GM12892 (cell line): ENCODE measurements at places on chromosomes 4 and X.

DNA sequence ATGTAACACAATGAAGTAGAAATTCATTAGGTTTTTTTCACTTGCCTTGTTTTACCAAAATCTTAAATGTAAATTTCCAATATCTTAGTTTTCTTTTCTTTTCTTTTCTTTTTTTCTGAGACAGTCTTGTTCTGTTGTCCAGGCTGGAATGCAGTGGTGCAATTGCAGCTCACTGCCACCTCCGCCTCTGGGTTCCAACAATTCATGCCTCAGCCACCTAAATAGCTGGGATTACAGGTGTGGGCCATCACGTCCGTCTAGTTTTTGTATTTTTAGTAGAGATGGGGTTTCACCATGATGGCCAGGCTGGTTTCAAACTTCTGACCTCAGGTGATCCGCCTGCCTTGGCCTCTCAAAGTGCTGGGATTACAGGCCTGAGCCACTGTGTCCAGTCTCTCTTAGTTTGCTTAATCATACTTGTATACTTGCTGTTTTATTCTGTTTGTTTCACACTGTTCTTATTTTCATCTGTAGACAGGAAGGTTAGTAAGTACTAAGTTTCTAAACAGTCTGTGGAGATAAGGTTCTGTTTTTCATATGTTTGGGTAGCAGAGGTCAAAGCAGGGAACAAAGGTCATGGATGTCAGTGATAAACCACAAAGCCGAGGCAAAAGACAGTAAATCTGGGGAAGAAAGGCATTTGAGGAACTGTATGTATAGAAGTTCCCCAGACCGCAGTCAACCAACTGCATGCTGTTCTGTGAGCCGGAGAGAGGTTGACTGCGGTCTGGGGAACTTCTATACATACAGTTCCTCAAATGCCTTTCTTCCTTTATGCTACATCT is 129.1 kb downstream of the CBR4 start:
- DNase-seq, result no peak

DNA sequence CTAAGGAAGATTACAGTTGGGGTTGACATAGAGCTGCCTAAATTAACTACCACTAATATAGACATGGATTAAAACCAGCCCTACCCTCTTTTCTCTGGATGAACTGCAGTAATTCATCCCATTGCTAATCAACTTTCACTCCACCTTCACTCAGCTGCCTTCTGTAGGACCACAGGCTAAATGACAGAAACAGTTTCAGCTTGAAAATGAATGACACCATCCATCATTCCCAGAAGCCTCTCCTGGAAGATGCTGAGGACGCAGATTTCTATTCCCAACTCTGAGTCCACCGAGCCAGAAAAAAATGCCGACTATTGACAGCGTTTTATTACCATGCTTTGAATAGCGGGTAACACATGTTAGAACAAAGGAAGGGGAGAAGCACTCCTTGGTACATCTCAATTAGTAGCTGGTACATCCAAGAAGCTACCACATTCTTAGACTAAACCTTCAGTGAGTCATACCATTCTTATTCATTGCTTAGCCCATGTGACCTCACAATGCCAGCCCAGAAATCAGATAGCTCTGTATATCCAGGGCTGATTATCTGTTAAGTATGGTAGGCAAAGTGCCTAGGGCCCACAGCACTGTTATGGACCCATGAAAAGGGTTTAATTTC is 25.3 kb downstream of the DCX start:
- no peak for DNase-seq

DNA sequence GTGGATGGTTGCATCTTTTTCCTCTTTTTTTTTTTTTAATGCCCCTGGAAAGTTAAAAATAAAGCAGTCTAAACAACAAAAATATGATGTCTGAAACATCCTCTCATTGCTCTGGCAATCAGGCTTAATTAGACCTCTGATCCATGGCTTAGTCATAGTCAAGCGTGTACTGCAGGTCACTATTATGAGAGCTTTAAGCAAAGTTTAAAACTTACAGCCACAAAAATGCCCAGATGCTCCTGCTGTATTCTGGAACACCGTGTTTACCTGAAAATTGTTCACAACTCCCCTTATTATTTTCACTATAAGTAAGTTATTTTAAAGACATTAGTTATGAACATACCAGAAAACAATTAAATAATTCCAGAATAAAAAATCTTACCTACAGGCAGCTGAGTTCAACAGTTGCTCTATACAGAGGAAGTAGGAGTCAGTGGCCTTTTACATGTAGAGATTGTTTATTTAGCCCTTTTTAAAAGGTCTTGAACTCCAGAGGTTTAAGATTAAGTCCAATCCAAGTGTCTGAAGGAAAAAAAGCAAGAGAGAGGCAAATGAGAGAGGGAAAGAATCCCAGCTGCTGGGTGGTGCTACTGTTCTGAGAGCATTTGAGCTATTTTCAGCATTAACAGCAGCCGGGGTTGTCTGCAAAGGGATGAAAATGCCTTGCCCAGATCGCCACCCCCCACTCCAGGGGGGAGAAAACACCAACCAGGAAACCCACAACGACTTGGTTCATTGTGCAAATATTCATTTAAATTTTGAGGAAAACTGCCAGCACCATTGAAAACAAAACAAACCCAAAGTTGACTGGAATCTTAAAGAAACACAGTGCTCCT is 36.9 kb downstream of the SORBS2 start:
- DNase-seq, result no peak

DNA sequence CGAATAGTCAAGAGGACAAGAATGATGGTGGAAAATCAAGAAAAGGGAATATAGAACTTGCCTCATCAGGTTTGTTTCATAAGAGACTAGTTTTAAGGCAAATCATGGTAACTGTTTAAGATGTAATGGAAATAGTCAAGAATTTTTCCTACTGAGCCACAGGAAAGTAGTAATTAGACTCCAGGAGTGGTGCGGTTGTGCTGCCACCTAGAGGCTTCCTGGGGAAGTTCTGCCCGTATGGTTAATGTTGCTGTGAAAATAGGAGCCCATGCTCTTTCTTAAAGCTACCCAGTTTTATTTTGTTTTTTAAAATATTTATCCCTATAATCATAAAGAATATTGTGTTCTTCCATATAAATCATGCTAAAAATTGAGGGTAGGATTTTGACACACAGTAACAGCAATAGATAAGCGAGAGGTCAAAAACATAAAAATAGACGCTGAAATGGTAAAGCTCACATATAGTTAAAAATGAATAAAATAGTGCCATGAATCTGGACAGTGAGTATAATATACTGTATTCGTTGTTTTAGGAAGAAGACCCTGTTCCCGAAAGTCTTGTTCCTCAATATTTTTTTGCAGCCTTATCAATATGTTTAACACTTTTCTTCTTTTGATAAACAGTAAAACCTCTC is 87.0 kb downstream of the PHOX2B start:
- DNase-seq, result no peak

DNA sequence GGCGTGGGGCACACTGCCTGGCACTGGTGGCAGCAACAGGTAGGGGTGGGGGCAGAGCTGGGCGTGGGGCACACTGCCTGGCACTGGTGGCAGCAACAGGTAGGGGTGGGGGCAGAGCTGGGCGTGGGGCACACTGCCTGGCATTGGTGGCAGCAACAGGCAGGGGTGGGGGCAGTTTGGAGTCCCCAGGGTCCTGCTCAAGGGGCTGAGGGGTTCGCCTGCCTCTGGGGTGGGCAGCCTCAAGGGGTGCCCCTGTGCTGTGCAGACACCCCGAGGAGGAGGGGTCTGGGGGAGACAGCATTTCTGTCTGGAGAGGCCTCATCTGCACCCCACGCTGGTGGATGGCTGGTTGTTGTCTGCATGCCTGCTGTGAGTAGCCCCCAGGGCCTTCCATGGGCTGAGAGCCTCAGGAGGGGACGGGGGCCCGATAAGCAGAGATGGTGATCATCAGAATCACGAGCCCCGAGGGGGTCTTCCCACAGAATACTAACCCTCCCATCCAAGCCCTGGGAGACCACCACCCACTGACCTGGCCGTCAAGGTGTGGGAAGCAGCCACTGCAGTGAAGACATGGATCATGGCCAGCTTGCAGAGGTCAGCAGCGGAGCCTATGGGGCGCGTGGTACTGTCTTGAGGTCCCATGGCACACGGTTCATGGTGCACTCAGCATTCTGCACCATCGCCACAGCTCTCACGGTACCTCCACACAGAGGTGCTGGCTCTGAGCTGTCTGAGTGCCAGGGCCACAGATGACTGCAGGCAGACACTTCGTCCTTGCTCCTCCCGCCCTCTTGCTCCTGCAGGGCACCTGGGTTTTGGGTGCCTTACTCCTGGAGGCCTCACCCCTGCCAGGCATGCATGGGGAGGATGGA is 21.5 kb downstream of the NAT8L start:
- DNase-seq, result no peak
